Activated CD4-positive, alpha-beta memory T cell treated with anti-CD3 and anti-CD28 coated beads for 36 hours (primary cell): ENCODE measurements at places on chromosomes 16 and 17.

DNA sequence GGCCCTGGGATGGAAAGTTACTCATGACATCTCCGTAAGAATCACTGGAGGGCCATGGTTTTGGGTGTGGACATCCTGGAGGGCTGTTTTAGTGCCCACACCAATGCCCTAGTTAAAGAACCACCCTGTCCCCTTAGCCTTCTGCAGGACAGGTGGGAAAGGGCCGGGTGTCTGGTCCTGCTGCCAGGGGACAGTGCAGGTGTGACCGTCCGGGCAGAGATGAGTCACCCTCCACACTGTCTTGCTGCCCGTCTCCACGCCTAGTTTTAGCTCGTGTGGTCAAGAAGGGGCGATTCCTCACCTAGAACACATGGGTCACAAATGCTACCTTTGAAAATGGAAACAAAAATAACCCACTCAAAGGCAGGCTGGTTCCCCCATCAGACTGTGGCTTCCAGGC, 17.0 kb downstream of the CEP295NL start:
- no peak for DNase-seq

- no peak for DNase-seq
Measured at GRCh38 chr16:68236826-68237242, 907 bp upstream of the ESRP2 start.

DNA sequence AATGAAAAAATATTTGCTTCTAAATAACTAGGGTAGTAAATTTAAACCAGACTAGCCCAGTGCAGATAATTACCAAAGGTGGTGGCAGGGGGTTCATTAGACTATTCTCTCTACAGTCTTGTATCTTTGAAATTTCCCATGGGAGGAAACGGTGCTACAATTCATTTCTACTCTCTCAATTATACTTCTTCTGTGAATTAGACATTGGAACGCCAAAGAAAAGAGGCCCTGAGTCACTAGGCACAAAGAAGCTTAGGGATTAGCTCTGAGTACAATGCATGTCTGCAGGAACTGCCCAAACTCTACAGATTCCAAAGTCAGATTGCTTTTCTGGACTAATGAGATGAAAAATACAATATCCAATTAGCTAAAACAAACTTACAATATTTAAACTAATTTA, 30.7 kb upstream of the ARL6IP1 start:
- DNase-seq, result no peak

GRCh38 chr16:80851831-80852230, 47.4 kb upstream of the CDYL2 start:
- no peak for DNase-seq

DNA sequence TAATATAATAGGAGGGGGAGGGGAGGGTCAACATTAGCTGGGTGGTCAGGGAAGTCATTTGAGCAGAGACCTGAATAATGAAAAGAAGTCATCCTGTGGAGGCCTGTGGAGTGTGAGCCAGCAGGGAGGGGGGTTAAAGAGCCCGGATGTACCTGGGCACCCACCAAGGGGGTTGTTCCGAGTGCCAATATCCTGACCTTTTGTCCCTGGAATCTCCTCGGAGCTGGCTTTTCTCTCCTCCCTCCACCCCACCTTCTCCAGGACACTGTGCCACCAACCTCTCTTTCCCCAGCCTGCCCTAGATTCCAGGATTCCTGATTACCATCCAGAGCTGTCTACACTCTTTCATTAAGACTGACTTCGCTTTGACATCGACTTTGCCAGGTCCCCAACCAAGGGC, 6.2 kb downstream of the SHBG start:
- DNase-seq, result no peak

DNA sequence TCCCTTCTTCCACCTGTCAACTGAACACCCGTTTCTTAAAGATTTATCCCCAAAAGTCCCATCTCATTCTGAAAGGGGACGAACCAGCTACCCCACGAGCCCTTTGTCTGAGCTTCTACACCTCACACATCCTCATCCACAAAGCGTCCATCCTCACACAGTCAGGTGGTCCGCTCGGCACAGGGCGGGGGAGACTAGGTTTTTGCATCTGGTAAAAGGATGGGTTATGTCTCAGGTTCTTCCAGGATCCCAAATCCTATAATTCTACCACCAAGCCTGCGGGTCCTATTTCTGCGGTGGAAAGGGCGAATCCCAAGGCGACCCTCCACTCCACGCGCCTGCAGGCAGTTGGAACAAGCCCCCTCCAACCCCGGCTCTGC, 458 bp downstream of the GFOD2 start:
- DNase-seq, result peak; percentile 35

- no peak for DNase-seq
Measured at GRCh38 chr16:69839240-69839688, 77.1 kb downstream of the WWP2 start.

DNA sequence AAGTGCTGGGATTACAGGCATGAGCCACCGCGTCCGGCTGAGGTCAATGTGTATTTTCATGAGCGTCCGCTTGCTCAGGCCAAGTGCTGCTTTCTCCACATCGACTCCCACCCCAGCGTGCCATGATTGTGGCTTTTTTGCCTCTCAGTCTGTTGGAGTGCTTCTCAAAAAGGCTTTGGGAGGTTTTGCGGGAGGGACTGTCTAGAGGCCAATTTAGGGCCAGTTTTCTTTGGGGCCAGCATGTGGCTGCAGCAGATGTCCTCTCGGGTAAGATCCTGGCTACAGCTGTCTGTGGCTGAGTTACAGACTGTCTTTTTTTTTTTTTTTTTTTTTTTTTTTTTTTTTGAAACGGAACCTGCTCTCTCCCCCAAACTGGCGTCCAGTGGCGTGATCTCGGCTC, 6.5 kb downstream of the C16orf90 start:
- DNase-seq, result no peak

- no peak for DNase-seq
Measured at GRCh38 chr17:1810450-1811103, 19.1 kb downstream of the SMYD4 start.

DNA sequence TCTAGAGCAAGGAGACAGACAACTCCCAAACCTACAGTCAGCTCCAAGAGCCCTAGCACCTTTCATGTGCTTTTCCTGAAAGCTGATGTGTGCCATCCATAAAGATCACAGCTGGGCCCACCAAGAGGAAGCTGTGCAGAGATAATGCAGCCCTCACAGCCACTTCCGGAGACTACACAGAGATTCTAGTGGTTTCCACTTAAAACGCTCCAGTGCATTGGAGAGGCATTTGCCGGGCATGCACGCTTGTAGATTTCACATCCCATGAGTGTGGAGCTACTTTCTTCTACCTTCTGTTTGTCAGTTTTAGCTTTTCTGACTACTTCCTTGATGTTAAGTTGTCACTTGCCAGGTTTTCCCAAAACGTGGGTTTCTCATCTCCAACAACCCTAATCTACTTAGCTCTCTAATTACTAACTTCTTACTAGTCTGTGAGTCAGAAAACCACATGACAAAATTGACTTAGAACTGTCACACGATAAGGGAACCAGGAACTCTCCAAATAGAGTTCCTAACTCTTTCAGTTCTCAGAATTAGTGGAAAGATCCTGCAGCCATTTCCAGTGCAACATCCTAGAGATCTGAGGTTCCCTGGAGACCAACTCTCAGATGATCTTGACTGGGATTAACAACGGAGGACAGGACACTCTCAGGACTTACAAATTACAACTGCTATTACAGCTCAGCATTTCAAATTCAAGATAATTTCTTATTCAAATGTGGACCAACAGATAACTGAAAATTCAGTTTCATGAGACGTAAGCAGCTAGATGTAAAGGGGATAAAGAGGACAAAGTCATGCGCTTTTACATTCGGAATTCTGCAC, 28.6 kb downstream of the PMP22 start:
- no peak for DNase-seq

DNA sequence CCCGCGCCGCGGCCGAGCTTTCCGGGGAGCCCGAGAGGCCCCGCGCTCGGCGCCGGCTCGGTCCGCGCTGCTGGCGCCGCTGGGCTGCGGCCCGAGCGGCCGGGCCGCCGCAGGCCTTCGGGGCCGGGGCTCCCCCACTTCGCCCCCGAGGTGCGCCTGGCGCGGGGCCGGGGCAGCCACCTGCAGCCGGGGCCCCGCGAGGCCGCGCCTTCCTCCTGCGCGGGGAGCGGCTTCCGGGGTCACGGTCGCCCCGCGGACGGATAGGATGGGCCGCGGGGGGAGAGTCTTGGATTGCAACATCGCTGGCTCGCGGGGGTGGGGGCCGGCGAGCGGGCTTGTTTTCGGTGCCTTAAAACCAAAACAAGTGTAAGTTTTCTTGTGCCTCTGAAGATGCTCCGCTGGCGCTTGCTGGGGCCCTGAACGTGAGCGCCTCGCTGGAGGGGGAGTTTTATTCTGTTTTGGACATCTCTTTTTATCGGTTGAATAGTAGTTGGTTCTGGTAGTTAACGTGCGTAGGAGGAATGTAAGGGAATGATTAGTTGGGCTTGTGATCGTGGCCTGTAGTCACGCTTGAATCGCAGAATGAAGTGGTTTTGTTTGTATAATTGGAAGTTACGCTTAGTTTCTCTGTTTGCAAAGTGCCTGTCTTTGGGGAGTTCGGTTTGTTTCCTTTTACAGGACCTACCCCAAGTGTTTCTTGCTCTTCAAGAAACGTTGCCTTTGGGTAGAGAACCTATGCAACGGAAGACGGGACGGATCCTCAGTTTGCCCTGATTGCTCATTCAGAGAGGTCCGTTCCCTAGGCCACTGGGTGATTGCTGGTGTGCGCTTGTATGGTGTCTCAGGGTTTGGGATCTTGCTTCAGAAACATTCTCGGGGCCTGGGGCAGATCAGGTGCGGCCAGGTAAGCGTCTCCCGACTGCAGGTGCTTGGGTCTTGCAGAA, 724 bp downstream of the UBE2I start:
- DNase-seq, result peak; percentile 74

DNA sequence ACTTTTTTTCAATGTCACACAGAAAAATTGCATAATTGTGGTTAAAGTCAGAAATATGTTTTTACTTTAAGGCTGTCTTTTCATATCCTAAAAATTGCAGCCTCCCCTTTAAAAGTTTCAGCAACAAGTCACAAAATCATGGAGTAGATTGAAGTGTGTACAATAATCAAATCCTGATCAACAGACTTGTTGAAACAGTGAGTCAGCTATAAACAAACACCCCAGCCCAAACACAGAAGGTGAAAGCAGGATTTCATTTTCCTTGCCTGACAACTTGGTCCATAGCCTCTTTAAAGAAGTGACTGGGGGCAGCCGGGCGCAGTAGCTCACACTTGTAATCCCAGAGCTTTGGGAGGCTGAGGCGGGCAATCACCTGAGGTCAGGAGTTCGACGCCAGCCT, 59.9 kb downstream of the WNT3 start:
- no peak for DNase-seq

- DNase-seq, result no peak
Measured at GRCh38 chr16:2095315-2095853, 40.3 kb downstream of the PKD1 start.

GRCh38 chr17:28404812-28405570, 1.0 kb downstream of the SLC46A1 start:
- DNase-seq, result no peak

DNA sequence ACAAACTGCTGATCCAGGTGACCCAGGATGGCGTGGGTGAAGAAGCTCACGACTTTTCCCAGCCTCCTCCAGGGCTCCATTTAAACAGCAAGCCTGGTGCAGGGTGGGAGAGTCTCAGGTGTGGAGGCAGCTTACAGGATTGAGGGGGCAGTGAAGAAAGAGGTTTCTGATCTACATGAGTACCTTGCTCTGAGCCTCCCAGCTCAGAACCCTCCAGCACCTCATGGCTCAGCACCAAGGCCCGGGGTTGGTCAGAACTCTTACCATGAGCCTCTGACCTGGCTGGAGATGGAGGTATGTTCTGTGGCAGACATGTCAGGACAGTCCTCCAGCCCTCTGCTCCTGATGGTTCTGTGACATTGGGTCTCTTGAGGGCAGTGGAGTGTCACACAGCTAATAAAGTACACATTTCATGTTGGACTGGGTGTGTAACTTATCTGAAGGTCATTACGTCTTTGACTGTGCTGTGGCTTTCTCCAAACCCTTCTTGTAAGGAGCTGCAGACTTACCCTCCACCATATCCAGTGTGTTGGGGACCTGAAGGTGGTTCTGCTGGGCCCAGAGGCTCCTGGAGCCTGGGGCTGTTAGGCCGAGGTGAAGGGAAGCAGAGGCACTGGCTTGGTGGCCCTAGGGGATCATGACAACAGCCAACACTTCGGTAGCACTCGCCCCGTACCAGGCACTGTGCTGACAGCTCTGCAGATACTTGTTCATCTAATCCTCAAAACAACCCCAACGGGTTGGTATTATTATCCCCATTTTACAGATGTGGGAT, 3.8 kb upstream of the DCAF7 start:
- DNase-seq, result no peak

DNA sequence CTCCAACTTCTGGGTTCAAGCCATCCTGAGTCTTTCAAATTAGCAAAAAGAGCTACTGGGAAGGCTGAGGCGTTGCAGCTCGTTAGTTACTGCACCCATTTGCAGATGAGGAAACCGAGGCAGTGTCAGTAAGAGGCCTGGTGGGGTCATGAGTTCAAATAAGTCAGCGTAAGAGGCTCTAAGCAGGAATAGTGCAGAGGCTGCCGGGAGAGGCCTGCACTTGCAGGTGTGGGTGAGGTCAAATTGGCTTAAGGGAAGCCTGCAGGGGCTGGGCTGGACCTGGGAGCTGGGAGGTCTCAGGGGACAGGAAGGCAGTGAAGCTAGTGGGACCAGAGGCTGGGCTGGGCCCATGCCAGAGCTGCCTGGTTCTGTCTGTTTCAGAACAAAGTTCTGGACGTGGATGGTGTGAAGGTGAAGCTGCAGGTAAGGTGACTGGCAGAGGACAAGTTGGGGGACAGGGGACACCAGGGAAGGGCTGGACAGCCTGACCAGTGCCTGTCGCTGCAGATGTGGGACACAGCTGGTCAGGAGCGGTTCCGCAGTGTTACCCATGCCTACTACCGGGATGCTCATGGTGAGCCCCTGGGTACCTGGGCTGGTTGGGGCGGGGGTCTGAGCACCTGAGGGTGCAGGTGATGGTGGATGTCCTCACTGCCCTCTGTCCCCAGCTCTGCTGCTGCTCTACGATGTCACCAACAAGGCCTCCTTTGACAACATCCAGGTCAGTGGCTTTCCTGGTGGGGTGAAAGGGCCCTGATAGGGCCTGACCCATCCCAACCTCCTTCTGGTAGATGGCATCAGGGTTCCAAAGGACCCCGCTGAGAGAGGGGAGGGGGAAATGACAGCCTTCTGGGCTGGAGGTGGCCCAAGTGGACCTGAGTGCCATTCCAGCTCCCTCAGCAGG, 3.0 kb downstream of the RAB26 start:
- DNase-seq, result no peak

DNA sequence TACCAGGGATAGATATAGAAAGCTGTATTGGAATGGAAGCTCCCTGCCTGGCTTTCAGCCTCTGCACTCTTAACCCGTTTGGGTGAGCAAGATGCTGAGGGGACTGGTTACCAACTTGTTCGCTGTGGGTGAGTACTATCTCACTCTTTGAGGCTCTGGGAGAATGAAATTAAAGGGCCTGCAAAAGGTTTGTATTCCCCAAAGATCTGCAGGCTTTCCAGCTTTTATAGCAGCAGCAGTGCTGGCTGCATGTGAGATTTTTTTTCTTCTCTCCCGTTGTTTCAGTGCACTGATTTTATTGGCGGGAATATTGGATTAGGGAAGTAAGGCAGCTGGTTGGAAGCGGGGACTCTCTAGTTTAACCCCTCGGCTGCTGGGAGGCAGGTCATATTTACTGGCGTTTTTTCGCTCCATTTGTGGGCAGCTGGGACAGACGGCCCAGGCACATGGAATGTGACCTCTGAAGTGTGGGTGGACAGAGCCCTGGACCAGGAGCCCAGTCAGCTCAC, 30.9 kb downstream of the C17orf75 start:
- DNase-seq, result no peak
